ENCODE measurements at places on chromosomes 5 and 9.

DNA sequence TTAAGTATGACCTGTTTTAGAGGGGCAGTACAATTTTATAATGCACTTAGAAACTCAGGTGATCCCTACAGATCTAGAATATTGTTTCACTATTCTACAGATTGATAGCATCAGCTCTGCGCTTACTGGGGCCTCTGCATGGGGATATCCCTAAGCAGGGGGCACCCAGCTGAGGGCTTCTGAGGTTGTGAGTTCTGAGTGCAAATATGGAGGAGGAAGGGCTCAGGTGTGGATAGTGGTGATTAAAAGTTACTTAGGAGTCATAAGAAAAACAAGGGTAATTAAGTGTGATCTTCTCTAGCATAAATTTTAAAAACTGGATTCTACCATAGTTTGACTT, 274.4 kb downstream of the EFNA5 start:
- DNase-seq = no peak

DNA sequence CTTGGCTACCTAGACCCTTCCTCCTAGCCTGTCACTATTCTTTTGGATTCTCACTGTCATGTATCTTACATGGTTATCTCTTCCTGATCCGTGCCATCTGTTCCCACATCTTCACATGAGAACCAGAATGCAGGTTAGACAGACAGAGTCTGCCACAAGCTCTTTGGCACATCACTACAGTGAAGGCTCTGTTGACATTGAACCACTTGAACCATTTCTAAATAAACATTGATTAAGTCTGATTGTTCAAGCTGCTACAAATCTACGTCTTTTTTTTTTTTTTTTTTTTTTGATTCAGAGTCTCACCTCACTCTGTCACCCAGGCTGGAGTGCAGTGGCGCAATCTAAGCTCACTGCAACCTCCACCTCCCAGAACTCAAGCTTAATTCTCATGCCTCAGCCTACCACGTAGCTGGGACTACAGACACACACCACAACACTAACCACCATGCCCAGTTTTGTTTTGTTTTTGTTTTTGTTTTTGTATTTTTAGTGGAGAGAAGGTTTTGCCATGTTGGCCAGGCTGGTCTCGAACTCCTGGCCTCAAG, 85.1 kb upstream of the LRRTM2 start:
- DNase-seq = no peak

GRCh38 chr5:115435065-115435777, 109.4 kb downstream of the FEM1C start:
- no peak for DNase-seq

DNA sequence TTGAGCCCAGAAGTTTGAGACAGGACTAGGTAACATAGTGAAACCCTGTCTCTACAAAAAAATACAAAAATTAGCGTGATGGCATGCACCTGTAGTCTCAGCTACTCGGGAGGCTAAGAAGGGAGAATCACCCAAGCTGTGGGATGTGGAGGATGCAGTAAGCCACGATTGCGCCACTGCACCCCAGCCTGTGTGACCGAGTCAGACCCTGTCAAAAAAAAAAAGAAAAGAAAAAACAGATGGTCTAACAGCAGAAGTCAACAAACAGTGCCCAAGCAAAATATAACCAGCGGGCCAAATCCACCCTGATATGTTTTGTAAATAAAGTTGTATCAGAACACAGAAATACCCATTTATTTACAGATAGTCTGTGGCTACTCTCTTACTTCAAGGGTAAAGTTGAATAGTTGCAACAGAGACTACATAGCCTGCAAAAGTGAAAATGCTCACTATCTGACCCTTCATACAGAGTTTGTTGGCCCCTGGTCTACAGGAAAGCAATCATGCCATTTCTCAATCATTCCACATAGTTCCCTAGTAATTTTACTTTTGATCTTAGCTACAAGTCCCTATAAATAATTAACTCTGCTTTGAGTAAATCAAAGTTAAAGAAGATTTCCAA, 383.7 kb downstream of the TLE1 start:
- no peak for DNase-seq

GRCh38 chr5:109744261-109744660, 54.5 kb downstream of the MAN2A1 start:
- DNase-seq = no peak

DNA sequence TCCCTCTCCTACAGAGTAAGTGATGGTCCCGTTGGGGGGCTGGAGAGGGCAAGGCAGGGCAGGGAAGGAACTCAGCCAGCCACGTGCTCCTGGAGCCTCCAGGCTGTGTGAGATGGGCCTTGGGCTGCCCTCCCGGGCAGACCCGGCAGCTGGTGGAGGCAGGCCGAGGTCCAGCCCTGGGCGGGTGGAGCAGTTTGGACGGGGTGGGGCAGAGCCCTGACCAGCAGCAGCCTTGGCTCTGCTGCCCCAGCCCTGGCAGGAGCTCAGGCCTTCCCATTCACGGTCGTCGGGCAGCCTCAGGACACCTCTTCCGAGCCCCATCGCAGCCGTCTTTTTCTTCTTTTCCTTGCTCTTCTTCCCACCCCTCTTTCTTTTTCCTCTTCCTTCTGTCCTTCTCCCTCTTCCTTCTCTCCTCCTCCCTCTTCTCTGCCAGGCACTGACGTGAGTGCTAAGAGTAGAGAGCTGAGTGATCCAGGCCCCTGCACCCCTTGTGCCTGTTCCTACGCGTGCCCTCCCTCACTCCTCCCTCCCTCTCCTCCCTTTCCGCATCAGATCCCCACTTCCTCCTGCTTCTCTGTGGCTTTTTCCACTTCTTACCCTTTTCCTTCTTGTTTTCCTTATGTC, 42.8 kb downstream of the AMBP start:
- no peak for DNase-seq

- DNase-seq = peak; percentile 49
These were observed 84.7 kb downstream of the PTTG1 start for GRCh38 chr5:160506006-160507004.

DNA sequence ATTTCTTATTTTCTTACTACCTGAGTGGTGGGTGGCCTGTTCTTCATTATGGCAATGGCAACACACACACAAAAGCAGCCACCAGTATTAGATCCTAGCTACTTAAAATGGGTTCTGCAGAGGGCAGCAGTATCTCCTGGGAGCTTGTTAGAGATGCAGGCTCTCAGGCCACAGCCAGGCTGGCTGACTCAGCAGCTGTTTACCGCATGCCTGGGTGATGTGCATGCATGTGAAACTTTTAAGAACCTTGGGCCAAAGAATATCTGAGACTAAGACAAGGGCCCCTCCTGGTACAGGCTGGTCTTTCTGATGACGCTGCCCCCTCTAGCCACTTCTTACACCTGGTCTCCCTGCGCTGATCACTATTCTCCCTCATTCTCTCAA, 399.0 kb downstream of the MED10 start:
- DNase-seq = no peak

DNA sequence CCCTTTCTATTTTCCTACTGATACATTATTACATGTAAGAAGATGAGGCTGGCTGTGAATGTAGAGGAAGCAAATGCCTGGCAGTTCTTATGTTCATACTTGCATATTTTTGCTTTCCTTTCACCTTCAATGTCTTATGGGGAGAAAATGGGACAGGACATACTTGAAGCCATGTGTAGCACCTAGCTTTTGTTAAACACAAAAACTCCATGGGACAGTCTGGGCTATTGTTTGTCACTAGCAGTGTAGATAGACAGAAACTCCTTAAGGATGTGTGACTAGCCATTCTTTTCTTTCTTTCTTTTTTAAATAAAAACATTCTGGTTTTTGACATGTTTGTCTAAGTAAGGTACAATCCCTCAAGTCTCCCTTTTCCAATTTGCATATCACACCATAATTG, 122.7 kb downstream of the ARL15 start:
- DNase-seq = no peak

- no peak for DNase-seq
These were observed 3.4 kb downstream of the HIGD2A start for GRCh38 chr5:176391999-176392398.

DNA sequence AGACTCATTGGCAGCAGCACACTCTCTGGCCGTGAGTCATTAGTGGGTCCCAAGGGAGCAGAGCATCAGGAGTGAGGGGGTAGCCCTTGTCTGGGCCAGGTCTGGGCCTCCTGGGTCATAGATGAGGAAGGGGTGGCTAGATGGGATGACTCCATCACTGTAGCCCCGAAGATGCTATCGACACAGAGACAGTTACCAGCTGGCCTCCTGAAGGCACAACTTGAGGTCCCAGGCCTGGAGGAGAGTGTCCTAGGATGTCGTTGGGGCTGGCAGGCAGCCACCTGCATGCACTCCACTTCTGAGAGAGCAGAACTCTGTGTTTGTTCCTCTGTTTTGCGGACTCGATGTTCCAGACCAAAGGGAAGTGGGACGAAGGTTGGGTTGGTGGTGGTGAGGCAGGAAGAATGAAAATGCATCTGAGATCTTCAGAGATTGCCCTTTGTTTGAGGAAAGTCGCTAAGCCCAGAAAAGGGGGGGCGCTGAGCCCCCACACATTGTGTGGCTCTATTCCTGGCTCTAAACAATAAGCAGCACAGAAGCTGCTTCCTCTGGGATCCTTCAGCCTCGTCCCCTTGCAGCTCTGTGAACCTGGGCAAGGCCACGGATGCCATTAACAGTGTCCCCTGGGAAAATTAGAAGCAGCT, 4.7 kb downstream of the BTNL9 start:
- no peak for DNase-seq

DNA sequence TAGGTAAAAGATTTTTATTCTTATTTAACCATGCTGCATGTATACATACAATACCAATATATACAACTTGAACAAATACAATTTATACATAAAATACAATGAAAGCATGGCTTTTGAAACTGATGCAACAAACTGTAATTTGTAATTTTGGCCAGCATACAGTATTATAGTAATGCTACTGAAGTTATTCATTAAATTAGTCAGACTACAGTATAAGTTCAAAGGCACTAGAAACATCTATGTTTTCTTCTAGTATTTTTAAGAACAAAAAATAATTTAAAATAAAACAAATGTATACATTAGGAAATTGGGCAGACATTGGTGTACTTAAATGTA, 18.8 kb downstream of the IL4 start:
- DNase-seq = no peak

GRCh38 chr5:34622098-34622400, 34.1 kb upstream of the RAI14 start:
- DNase-seq = no peak

DNA sequence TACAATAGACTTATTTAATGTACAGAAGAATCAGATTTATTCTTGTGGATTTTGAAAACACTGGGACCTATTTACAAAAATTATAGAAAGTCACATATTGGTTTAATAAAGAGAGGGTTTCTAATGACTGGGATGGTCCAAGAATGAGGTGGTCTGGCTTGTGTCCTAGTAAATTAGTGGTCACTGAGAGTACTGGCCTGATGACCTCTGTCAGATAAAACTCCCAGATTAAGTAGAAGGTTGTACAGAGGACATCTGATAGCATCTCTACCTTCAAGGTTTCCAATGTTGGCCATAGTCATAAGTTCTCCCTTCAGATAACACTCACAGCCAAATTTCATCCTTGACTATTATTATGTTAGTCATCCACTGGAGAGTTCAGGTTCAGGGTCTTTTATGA, 692.9 kb downstream of the MTRR start:
- DNase-seq = no peak

- no peak for DNase-seq
These were observed 17.9 kb downstream of the ANXA6 start for GRCh38 chr5:151139646-151140045.

- DNase-seq = no peak
These were observed 436.2 kb downstream of the GABRG2 start for GRCh38 chr5:162503796-162504195.

DNA sequence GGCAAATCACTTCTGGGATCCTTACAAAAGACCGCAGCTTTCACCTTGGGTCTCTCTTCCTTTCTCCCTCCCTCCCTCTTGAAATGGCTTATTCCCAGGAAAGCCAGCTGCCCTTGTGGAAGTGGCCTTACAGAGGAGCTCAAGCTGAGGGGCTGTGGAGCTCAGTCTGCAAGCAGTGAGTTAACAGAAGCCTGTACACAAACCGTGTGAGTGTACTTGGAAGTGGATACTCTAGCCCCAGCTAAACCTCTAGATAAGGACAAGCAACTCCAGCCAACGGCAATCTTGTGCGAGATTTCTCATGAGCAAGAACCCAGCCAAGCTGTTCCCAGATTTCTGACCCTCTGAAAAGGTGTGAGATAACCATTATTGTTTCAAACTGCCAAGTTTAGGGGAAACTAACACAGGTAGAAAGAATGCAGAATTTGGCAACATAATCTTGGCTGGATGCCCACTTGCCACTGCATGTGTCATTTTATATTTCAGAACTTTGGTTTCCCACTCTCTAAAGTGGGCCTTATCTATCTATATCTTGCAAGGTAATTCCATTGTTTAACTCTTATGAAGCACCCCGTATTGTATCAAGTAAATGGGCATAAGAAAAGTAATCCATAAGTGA, 85.6 kb downstream of the CDH18 start:
- no peak for DNase-seq

DNA sequence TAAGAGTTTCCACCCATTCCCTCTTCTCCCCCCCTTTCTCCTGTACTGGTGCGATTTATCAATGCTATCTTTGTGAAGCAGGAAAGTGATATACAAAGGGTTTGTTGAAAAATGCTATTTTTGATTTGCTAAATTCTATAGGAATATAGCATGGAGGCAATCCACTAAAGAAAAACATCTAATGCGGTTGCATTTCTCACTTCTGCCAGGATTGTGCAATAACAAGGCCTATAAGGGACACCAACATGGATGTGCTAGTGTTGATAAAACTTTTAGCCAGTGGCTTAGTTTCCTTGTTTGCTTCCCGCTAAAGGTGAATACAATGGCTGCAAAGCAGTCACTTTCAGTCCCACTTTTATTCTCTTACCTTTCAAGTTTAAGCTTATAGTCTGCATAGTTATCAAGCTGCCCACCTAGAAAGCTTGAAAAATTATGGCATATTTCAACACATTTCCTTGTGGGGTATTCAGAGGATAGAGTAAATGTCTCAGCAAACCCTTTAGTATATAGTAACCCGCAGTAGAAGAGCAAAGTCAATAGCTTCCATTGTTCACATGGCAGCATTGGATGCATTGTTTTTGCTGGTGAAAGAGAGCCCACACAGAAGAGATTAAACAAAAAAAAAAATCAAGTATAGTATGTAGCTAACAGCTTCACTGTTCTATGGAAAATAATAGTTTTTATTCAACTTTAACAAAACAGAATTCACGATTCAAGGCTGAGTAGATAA, 674.6 kb upstream of the SEMA6A start:
- DNase-seq = no peak

DNA sequence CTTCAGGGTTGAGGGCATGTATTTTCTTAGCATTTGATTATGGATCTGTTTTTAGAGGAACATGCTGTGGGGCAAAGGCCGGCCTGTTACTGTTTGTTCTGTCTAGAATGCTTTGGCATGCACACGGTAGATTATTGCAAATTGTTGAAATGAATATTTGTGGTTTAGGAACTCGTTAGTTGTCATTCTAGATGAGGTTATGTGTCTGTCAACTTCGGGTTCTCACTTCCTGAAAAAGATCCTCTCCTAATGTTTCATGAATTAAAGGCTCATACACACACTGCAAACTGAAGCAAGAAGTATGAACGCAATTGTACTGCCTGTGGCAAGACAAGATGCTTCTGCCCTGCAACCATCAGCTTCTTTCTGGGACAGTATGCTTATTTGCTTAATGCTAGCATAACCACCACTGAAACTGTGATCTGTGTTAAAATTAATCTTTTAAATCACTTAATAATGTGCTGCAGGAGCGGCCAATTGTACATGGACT, 99.6 kb downstream of the BASP1 start:
- no peak for DNase-seq

GRCh38 chr5:2569774-2570542, 181.5 kb downstream of the IRX2 start:
- DNase-seq = no peak

GRCh38 chr9:130409246-130409645, 35.5 kb upstream of the ASS1 start:
- no peak for DNase-seq

- DNase-seq = no peak
These were observed 37.0 kb upstream of the RPS23 start for GRCh38 chr5:82314964-82315758.

Measured in stimulated activated CD4-positive, alpha-beta T cell treated with anti-CD3 and anti-CD28 coated beads, Interleukin-12 subunit alpha, Interleukin-12 subunit beta, amount 100 ng/mL, for 24 hours (primary cell).